ENCODE measurements at places on chromosomes 1 and 21.

DNA sequence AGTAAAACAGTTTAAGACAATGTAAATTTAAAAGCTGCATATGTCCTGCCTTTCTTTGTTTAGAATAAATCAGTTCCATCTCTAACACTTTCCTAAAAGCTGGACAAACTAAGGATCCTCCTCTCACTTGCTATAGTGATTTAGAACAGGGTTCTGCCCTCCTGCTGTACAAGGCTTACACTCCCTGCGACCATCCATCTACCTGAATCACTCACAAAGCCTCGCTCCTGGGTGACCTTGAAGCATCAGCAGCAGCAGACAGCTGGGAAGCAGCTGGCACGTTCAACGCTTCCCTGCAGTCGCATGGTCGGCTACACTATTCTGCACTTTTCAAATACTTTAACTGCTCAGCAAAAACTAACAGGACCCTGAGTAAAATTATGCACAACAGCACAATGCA is 128.0 kb downstream of the NTPCR start:
- DNase-seq = no peak

DNA sequence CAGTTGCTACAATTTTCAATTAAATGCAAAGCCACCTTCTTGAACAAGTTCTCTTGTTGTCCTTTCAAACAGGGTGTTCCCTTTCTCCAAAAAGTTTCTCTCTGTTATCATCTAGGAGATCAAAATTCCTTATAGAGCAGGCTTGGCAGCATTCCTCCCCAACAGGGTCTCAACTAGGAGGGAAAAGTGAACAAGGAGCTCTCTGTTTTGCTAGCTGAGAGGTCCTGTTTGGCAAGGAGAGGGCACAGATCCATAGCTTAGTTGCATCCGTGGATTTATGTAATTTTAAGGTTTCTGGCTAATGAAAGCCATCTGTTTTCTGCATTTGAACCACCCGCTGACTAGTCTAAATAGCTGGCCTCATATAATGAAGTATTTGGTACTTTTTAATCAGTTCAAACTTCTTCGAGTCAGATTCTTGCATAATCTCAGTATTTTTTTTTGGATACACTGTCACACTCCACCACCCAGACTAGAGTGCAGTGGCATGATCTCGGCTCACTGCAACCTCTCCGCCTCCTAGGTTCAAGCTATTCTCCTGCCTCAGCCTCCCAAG is 54.0 kb downstream of the APP start:
- no peak for DNase-seq

DNA sequence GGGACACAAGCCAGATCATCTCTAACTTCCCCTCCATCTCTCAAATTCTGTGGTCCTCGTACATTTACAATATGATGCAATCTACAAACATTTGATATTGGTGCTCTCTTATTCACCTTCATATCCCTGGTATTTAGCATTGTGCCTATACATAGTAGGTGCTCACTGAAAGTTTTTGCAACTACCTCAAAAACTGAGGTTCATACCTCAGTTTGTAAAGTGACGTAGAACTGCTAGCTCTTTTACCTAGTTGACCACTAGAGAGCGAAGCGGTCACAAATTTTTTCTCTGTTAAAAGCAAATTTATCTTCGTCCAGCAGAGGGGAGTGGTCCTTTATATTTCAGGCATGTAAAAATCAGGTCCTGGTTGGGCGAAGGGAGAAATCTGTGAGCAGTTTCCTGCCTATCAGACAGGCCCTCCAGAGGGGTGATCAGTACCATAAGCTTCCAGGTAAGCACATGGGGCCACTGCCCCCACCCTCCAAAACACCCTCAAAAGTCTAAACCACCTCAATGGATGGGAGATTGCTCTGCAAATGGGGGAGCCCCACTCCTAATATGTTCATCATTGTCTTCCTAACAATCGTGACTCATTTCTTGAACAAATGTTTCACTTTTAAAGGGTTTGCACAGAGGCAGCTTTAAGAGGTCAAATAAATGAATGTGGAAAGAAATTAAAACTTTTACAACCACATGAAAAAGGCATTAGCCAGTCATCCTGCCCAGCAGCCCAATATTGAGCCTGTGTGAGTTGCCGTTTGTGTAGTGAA is 10.6 kb upstream of the HLCS start:
- no peak for DNase-seq

- no peak for DNase-seq
Observed at GRCh38 chr1:22043198-22043769, 9.2 kb upstream of the CDC42 start.

GRCh38 chr21:16159213-16159970 is 429.6 kb downstream of the USP25 start:
- no peak for DNase-seq

- DNase-seq = no peak
Observed at GRCh38 chr1:248851390-248851789, 7.5 kb downstream of the ZNF692 start.

GRCh38 chr1:229241390-229241789 is 29.5 kb upstream of the RAB4A start:
- no peak for DNase-seq

GRCh38 chr1:14738235-14738634 is 139.8 kb downstream of the KAZN start:
- no peak for DNase-seq

GRCh38 chr1:201443747-201444146 is 22.2 kb upstream of the TNNI1 start:
- peak; percentile 37 for DNase-seq

GRCh38 chr1:225517697-225518096 is 89.9 kb upstream of the LBR start:
- DNase-seq = no peak

GRCh38 chr1:188719735-188720134 is 1757.9 kb downstream of the BRINP3 start:
- no peak for DNase-seq

DNA sequence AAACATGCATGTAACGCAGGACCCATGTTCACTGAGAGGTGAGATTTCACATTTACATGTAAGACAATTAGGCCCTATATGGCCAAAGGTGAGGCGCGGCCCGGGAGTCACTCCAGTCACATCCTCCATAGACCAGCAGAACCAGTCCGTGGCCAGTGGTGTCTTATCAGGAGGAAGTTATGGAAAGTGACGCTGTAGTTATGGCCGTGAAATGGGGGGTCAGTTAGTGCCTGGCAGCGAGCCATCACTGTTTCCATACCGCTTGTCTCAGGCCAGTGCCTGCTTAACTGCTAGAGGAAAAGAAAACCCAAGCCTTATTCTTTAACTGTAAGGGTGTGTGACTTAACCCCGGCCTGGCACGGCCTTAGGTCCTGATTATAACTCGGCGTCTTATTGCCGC is 6.1 kb downstream of the C1orf159 start:
- DNase-seq = peak; percentile 39

DNA sequence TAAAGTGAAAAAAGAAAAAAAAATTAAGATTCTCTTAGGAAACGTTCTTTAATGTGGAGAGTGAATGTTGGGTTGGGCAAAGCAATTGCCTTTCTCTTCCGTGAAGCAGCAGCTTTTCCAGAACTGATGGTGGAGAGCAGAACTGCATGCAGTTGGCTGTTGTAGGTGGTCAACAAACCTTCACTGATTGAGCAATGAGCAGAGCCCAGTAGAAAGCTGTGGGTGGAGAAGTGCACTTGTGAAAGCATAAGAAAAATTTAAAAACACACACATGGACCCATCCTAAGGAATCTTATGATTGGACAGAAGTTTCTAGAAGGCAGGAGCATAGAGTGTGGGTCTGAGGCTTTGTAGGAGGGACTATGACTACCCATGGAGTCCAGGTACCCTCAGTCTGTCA is 4.5 kb downstream of the PRELP start:
- no peak for DNase-seq

DNA sequence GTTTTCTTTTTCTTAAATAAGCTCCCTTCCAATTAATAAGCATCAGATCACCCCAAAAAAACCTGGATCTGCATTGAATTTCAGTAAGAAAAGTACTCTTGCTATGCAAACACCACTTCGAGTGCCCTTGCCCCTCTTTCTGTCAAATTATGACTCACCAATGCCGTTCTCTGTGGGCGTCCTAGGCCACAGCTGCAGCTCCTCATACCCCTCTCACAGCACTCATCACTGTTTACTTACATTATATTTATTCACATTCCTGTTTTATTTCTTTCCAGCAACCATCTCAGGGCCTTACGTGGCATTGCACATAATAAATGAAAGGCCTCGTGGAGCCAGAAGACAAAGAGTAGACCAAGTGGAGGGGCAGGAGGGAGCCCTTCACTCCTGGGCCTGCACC is 99.1 kb upstream of the CTTNBP2NL start:
- DNase-seq = no peak

DNA sequence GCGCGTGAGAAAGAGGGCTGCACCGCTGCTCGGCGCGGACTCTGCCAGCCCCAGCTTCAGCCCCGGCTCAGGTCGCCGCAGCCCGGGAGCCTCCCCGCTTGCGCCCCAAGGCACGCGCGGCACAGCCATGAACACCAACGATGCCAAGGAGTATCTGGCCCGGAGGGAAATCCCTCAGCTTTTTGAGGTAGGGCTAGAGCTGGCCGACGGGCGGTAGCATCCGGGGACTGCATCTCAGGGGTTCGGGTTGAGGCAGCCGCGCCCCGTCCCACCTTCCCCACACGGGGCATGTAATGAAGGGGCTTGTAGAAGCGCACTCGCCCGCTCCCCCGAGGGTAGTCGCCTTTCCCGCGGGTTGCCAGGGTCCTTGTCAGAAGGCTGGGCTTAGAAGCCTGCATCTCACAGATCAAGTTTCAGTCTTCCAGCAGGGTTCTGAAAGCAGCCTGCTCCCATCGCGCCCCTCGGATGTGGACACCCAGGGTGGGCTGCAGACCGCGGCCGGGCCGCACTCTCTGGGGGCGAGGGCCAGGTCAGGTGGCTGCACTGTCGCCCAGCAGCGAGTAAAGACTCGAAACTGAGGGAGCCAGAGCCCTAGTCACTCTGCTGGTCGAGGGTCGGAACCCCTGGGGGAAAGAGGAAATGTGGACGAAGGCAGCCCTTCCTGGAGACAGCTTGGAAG is 507 bp downstream of the AK5 start:
- peak; percentile 32 for DNase-seq

DNA sequence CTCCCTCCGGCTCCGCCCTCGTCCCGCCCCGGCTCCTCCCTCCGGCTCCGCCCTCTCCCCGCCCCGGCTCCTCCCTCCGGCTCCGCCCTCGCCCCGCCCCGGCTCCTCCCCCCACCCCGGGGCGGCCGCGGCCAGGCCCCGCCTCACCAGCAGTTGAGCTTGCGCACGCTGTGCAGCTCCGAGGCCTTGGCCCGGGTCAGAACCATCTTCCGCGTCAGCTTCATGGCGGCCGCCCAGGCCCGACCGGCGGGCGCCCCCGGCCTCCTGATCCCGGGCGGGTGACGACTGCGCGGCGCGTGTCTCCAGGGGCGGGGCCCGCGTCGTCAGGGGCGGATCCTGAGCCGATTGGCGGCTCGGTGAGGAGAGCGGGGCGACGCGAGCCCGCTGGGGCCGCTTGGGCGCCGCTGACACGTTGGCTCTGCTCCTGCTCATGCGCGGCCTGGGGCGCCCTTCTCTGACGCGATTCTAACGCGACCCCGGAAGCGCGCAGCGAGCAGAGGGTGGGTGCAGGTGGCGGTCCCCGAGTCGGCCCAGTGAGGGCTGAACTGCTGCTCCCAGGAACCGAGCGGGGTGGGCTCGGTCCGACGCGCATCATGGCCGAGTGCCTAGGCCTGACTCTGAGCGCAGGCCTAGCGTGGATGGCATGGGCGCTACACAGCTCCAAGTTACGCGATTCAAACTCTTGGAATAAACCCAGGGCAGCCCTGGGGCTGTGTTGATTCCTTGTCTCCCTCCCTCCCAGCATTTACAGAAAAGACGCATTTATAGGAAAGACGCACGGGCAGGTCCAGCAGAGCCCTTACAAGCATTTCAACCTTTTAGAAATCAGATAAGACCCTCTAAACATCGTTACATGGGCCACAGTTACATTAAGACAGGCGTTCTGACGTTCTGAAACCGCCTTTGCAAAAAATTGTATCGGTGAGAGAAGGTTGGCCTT is at the start of gene CFAP410:
Gene CFAP410 (minus strand): TSS at position 420 of the 940 bp plus-strand sequence. CDS start 196 bp downstream, at position 224.
- DNase-seq = peak; percentile 98

- DNase-seq = no peak
Observed at GRCh38 chr1:185388346-185388745, 71.3 kb upstream of the IVNS1ABP start.

DNA sequence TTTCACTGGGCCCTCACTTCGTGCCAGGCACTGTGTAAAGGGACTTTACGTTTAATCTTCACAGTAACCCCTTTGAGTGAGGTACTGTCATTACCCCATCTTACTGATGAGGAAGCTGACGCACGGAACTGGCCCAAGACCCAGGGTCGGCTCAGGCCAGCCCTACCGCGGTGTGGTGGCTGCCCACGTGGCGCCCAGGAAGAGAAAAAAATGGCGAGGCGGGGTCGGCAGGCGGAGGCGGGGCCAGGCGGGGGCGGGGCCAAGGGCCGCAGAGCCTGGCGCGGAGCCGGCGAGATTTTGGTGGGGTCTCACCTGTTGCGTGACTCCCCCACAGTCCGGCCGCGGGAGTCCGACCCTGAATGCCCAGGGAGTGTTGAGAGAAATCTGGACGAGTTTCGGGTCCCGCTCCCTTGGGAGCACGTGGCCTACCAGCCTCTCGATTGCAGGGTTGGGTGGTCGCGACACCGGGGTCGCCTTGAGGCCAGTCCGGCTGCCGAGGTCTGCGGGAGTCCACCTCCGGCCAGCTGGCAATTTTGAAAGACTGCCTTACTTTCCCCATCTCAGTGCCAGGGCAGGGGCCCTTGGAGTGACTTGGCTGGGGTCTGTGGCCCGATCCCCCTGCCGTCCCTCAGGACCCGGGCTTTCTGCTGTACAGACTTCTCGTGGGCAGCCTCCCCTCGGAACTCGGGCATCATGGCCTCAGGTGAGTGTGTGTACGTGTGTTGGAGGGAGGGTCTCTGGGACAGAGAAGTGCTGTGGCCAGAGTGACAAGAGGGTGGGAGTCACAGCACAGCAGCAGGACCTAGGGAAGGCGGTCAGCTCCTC is at the start of the genes AMPD2 and GNAT2:
Gene AMPD2 (plus strand): TSS at position 262 of the 825 bp plus-strand sequence. CDS start 1,339 bp downstream, outside the sequence.
Gene GNAT2 (minus strand): TSS at position 41 of the 825 bp plus-strand sequence. CDS start 6,746 bp downstream, outside the sequence.
- DNase-seq = peak; percentile 94

DNA sequence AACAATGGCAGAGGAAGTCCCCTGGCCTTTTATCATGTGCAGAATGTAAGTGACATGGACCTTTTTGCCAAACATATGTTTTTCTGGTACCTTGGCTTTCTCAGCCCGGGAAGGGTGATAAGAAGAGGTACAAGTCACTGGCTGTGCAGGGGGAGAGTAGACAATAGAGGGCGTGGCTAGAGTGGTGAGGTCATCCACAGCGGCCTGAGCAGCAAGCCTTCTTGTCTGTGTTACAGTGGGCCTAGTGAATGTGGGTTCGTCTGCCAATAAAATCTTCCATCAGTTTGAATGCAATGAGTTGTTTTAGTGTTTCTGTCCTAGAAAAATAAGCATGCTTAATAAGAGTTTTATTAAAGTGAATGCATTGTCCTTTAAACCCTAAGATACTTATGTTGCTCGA is 59.0 kb upstream of the PGD start:
- no peak for DNase-seq

GRCh38 chr1:19762175-19762779 is 37.4 kb downstream of the TMCO4 start:
- DNase-seq = no peak
